ENCODE measurements at places on chromosomes 11 and 22.
A peak's percentile ranks its signal among the peaks of the same experiment; 100 is the strongest.

- DNase-seq: no peak
Measured at GRCh38 chr11:103396237-103396636, 287.0 kb downstream of the DYNC2H1 start.

- DNase-seq: no peak
Measured at GRCh38 chr11:117128289-117128688, 15.8 kb upstream of the PAFAH1B2 start.

GRCh38 chr11:60984636-60985035, 13.2 kb downstream of the CD6 start:
- no peak for DNase-seq

DNA sequence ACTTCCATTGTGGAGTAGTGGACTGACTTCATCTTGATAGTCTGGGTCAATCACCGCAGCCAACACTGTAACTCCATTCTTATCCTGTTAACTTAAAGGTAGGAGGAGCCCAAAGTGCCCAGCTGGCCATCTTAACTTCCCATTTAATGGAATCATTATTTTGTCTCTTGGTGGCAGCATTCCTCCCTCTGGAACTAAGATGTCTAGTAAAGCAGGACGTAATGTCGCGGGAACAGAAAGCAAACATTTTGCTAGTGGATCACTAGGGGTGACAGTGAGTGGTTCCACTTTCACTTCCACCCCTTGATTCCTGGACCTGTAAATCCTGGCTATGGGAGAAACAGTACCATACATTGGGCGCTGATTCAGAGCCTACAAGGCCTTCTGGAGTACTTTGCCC, 71.4 kb downstream of the GAB4 start:
- no peak for DNase-seq

DNA sequence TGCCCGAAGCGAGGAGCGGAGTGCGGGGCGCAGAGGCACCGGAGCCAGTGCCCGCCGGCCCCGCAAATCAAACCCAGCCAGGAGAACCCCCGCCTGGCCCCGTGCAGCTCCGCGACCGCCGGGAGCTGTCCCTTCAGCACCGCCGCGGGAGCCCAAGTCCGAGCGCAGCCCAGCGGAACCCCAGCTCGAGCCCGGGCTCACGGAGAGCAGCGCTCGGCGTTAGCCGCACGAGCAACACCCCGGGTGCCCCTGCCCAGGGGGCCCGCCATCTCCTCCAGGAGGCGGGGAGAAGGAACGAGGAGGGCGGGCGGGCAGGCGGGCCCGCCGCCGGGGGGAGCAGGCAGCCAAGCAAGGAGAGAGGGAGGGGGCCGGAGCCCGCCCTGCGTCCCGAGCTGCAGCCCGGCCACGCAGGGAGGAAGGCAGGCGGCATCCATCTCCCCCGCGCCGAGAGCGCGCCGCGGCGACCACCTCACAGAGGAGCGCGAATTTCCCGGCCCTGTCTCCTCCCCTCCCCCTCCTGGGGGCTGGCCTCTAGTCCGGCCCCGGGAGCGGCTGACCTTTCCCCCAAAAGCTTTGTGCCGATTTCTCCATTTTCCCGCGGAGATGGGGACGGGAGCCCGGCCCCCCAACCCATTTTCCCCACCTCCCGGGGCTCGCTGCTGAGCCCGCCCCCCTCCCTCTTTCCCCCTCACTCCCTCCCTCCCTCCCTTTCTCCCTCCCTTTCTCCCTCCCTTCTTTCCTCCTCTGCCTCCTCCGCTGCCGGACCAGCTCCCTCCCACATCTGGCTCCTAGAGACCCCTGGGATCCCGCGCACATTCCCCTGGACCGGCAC, 621 bp downstream of the KCNC1 start:
- DNase-seq: no peak

DNA sequence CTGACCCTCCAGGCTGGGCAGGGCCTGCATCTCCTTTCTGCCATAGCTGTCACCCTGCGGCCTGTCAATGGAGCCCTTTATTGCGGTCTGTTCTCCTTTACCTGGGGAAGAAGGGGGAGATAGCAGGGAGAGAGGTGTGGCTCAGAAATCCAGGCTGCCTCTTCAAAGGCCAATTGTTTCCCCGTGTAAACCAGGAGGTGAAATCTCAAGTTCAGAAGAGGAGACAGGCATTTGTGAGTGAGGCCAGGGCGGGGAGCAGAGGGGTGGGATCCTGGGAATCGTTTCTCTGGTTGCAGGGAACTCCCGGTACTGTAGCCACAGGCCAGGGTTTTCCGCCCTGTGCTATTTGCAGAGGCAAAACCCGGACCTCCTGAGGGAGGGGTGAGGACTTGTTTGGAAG, 9.1 kb downstream of the DCPS start:
- DNase-seq: no peak

DNA sequence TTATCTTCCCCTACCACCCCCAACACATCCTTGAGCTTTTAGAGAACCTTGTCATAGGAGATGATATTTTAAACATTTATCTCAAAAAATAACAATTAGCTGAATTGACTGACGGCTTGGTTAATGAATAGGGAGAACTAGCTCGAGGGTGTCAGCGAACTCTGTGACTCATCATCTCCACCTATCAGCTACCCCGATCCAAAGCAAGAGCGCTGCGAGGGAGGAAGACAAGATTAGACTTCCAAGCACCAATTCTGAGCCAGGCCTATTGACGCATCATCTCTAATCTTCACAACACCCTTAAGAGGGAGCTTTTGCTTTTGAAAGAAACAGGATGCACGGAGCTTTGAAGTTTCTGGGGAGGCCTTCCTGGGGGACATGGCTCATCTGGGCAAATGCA, 51.0 kb upstream of the GALNT18 start:
- DNase-seq: no peak

DNA sequence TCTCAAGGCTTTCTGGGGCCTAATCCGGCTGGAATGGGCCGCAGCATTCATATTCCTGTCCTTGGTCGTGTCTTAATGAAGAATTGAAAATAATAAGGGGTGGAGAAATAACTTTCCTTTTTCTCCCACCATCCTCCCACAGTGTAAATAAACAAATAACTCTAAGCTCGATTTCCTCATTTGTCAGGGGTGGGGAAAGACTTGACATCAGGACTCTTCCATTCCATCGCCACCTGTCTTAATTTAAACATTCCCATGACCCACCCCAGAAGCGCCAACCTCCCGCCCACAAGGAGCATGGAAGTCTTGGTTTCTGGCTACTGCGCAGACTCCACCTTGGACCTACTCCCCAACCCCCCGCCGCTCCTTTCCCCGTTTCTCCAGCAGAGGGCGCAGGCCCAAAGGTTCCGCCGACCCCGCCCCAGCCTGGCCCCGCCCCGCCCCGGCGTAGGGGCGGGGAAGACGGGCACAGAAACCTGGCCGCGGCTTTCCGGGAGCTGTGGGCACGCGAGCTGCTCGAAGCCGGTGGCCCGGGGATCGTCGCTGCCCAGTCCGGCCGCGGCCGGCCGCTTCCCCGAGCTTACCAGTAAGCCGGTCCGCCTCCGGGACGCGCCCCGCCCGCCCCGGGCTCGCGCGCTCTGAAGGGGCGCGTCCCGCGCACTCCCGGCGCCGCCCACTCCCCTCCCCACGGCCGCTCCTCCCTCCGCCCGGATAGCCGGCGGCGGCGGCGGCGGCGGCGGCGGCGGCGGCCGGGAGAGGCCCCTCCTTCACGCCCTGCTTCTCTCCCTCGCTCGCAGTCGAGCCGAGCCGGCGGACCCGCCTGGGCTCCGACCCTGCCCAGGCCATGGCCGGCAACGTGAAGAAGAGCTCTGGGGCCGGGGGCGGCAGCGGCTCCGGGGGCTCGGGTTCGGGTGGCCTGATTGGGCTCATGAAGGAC, at the start of gene CBL:
Gene CBL, plus strand, starts transcription at position 766 of the 937 bp plus-strand sequence. Its CDS starts 79 bp downstream, at position 845.
- DNase-seq: peak; percentile 97

DNA sequence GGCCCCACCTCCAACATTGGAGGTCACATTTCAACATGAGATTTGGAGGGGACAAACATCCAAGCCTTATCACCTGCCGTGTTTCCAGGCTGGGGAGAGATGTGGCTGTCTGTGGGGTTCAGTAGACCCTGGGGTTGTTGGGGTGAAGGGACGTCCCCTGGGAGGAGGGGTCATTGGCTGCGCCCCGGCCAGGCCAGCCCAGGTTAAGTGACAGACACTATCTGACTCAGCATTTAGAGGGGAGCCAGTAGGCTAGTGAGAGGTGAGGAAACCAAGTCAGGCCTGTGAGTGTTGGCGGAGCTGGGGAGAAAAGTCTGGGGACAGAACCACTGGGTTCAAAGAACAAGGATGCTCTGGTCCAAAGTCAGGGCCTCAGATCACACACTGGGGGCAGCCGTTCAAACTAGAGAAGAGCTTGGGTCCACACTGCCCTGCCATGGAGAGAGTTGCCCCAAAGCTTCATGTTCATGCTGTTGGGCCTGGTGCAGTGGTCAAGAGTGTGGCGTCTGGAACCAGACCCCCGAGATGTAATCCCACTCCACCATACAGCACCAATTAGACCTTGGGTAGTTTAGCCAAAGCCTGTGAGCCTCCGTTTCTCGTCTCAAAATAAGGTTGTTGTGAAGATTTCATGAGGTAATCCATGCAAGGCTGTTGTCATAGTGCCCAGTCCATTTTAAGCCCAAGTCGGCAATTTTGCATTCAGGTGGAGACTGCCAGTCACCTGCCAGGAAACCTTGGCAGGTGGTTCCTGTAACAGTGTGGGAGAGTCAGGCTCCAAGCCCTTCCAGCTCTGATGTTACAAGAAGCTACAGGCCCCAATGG, 1289.6 kb downstream of the TBC1D22A start:
- DNase-seq: no peak

DNA sequence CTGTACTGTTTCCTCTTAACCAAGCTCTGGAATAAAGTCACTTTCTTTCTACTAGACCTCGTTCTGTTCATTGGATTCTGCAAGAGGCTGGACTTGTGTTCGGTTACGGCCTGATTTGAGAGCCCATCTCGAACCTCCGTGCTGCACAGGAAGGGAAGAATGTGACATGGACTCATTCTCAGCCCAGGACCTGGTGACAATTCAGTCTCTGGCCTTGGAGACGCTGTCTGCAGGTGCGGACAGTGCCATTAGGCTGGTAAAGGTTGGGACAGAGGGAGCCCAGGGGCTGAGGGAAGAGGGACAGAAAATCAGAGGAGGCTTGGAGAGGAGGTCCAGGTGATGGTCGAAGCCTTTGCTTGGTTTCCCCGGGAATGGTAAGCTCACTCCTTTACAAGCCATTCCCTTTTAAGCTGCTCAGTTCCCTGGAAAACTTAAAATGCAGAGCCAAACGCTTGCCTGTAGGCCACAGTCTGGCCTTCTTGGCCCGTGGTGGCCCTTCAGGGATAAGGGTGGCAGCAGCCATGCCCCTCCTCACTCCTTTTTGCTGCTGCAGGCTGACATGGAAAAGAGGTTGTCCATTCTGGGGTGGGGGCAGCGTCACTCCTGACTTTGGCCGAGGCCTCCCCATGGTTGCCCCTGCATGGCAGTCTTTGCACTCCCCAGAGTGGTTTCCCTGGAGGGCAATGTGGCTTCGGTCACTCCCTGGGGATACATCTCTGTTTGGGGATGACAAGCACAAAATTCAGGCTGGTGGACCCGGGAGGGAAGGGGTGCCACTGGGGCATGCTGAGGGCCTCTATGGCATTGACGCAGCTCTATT, 52.3 kb downstream of the SHISAL1 start:
- DNase-seq: no peak

GRCh38 chr11:46259971-46260560, 17.4 kb upstream of the CREB3L1 start:
- DNase-seq: no peak

- no peak for DNase-seq
Measured at GRCh38 chr11:83998921-83999320, 712.8 kb upstream of the CCDC90B start.

DNA sequence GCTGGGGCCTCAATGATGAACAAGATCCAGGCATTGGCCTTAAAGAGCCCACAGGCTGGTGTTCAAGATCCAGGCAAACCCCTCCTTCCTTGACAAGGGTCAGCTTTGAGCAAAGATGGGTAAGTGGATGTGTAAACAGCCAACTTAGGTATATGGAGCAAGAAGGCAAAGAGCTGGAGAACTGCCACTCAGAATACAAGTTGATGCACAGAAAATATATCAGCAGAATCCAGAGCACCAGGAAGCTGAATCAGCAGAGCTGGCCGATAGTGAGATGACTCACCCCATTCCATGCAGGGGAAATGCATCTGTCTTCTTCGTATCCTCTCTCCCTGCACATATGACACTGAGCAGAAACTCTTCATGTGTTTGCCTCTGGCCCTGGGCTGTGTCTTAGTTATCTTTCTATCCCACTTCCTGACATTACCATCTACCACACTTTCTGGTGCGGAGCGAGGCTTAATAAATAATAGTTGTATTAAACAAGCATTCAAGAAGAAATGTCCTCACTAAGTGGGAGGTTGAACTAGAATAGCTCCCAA, 57.8 kb downstream of the ENDOD1 start:
- no peak for DNase-seq

GRCh38 chr11:6771926-6772893, at the start of gene OR2AG2:
Gene OR2AG2, minus strand, starts transcription at chr11:6771976. Its CDS starts 3,019 bp downstream, at chr11:6768957.
- no peak for DNase-seq

DNA sequence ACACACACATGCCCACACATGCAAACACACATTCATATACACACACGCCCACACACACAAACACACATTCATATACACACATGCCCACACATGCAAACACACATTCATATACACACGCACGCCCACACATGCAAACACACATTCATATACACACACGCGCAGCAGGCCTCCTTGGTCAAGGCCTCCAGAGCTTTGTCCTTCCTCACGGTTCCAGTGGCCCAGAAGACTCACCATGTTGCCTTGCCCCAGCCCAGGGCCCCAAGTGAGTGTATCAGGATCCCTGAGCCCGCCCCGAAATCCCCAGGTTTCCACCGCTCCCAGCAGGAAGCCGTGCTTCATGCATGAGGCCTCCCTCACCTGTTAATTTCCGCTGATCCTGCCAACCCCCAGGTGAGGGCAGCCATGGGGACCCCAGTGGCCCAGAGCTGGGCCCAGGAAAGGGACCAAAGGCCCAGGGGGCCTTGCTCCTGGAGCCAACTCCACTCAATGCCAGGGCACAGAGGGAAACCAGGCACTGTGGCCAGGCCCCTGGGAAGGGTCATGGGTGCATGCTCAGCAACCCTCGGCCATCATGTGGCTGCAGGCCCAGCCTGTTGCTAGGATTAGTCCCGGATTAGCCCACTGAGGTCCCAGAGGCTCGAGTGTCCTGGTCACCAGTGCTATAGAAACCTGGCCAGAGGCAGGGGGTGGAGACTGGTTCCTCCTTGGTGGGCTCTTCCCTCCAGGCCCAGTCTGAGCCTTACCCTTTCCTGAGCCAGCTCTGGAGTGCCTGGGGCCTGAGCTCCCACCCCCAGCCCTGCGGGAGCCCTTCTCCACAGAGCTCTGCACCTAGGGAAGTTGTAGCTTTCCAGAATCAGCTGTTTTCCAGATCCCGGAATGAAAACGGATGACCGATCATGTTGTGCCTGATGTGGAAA, 34.4 kb downstream of the IGF2 start:
- no peak for DNase-seq

DNA sequence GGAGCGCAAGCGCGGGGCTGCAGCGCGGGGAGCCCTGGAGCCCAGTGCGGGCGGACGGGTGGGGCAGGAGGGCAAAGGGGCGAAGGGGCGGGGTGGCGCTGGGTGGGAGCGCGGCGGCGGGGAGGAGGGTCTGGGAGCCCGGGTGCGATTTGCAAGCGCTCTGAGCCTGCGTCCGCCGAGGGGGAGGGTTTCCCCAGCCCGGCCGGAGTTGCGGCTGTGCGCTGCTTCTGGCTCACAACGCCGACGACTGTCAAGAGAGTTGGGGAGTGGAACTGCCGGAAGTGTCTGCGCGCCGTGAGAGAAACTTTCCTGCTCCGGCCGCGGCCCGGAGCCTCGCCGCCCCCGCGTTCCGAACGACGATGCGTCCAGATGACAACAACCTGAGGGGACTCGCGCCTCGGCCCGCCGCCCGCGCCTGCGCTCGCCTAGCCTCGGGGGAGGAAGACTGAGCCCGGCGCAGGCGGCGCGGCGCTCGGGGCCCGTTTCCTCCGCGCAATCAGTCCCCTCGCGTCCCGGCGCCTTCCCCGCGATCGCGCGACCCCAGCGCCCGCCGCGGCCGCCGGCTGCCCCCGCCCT, at the start of gene ARHGAP42:
Gene ARHGAP42, plus strand, starts transcription at position 235 of the 576 bp plus-strand sequence. CDS start 391 bp downstream, outside the sequence.
- no peak for DNase-seq

All from activated naive CD4-positive, alpha-beta T cell (primary cell).